ENCODE measurements at places on chromosomes 16 and 17.

GRCh38 chr16:6496996-6497395, 835.6 kb upstream of the RBFOX1 start:
- DNase-seq = no peak

- DNase-seq = no peak
Observed at GRCh38 chr17:61427567-61427966, 24.7 kb upstream of the TBX4 start.

DNA sequence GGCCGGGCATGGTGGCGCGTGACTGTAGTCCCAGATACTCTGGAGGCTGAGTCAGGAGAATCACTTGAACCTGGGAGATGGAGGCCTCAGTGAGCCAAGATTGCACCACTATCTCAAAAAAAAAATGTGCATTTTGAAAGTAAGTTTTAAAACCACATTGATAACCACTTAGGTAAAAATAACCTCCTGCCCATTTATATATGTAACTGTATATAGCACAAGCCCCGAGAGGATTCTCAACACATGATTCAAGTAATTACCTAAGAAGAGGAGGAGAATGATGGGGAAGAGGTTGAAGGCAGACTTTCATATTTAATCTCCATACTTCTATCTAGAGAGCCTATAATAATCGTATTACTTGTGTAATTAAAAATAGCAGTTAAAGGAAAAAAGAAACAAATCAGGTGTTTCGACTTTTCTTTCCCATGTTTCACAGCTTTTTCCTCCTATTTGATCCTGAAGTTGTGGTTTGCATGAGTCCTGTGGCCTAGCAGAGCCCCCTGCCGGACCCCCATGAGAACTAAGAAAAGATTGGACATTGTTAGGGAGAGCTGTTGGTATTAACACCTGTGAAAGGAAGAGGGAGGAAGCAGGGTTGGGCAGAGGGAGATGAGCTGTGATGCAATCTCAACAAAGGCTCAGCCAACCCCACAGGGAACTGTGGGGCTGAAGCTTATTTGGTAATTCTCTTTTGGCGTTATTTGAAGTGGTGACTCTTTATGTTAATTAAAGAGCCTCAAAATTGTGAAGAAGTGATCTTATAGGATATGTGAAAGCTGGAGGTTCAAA, 22.1 kb downstream of the PMFBP1 start:
- DNase-seq = no peak

GRCh38 chr17:33520426-33521330, 227.6 kb upstream of the ASIC2 start:
- no peak for DNase-seq

DNA sequence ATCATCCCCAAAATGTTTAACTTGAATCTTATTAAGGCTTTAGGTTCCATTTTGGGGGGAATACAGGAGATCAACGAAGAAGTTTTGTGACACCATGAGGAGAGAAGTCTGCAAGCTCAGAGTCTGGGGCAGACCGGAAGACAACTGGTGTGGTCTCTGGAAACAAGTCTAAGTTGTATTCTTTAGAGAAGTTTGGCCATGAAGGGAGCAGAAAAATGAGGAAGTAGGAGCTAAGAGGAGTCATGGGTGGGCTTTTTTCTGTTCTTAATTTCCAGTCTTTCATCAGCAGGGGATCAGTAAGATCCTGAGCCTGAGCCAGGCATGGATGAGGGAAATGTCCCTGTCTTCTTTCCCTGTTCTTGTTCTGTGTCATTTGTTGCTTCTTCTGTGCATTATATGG, 35.8 kb upstream of the NF1 start:
- DNase-seq = no peak

- no peak for DNase-seq
Observed at GRCh38 chr16:20911361-20911760, 10.8 kb downstream of the LYRM1 start.
